ENCODE measurements at places on chromosomes 1 and 21.

DNA sequence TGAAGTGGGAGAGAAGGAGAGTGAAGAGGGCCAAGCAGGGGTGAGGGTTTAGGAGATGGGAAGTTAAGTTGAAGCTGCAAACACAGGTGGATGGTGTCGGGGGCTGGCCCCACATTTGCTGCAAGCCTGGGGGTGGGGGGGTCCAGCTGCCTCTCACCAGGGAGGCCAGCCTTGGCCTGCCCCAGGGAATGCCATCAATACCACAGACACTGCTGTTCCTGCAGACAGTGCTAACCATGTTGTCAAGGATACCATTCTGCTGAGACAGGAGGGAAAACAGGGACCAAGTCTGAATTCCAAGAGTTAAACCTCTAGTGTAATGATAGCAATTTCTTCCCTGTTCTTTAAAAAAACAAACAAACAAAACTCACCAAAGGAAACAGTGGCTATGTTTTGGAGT lies 8.0 kb downstream of the MECR start:
- no peak for DNase-seq

DNA sequence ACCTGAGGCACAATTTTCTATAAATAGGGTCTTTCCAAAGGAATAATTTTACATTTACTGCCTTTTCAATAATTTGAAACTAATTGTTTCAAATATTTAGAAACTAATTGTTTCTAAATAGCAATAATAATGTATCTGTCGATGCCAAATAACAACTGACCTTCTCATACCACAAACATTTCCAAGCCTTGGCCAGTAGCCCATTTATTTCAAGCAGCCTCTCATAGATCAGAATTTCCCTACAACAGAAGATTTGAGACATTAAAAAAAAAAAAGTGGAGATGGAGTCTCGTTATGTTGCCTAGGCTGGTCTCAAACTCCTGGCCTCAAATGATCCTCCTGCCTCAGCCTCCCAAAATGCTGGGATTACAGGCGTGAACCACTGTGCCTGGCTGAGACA lies 2.1 kb upstream of the GFI1 start:
- DNase-seq, result no peak

DNA sequence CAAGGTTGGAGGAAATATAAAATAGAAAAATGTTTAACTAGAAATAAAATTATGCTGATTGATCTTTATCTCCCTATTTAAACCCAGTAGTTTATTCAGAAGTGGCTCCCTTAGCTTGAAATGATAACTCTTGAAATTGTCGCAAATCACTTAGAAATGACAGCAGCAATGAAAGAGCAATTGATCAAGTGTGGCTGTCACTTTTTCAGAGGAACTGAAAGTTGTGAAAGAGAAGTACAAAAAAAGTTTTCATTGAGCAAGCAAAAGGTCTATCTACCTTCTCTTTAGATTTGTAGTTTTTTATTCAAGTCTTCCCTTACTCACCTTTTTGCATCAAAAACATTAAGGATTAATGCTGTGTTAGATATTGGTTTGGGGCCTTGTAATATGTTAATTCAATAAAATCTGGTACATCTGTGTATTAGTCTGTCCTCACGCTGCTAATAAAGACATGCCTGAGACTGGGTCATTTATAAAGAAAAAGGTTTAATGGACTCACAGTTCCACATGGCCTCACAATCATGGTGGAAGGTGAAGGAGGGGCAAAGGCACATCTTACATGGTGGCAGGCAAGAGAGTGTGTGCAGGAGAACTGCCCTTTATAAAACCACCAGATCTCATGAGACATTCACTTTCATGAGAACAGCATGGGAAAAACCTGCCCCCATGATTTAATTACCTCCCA lies 48.3 kb downstream of the LRRC8C start:
- no peak for DNase-seq

DNA sequence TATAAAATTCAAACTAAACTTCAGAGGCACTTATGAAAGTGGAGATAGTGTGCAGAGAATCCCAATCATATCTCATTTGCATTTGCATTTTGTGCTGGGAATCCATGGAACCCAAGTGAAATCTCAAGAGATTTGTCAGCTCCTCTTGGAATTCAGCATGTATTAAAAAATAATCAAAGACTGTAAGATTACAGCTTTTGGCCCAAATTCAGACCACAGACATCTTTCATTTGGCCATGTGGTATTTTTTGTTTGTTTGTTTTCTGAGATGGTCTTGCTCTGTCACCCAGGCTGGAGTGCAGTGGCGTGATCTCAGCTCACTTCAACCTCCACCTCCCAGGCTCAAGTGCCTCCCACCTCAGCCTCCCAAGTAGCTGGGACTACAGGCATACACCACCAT lies 3.8 kb upstream of the CACYBP start:
- DNase-seq, result no peak

DNA sequence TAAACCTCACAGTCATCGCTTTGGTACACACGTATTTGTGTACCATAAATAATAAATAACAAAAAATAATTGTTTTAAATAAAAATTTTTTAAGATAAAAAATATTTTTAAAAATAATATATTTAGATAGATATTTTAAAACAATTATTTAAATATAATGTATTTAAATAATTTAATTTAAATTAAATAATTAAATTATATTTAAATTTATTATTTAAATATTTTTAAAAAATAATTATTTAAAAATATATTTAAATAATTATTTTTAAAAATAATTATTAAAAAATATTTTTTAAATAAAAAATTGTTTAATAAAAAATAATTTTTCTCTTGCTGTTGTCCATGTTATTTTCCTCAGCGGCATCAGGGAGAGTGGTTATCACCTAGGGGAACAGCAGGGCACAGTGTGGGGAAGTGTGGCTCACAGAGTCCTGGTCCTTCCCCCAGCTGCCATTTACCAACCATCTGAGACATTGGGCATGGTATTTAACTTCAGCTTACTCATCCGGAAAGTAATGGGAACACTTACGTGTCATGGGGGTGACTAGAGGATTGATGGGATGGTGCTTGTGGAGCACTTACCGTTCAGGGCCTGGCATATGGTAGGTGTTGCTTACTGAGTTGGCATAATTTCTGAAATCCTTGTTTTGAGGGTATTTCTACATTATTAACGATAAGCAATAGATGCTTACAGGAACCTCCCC lies 92.9 kb upstream of the TSPAN2 start:
- no peak for DNase-seq

DNA sequence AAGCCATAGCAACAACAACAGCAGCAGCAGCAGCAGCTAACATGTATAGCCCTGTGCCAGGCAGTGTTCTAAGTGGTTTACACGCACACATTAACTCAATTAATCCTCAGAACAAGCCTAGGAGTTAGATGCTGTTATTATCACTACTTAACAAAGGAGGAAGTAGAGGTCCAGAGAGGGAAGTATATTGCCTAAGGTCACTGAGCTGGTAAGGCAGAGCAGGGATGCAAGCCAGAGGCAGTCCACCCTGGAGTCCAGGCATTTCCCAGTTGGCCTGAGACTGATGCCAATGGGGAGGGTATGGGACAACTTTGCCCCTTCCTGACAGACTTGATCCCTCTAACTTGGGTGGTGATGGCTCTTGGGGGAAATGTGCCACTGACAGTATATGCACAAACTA lies 6.8 kb downstream of the CDC14A start:
- DNase-seq, result no peak

DNA sequence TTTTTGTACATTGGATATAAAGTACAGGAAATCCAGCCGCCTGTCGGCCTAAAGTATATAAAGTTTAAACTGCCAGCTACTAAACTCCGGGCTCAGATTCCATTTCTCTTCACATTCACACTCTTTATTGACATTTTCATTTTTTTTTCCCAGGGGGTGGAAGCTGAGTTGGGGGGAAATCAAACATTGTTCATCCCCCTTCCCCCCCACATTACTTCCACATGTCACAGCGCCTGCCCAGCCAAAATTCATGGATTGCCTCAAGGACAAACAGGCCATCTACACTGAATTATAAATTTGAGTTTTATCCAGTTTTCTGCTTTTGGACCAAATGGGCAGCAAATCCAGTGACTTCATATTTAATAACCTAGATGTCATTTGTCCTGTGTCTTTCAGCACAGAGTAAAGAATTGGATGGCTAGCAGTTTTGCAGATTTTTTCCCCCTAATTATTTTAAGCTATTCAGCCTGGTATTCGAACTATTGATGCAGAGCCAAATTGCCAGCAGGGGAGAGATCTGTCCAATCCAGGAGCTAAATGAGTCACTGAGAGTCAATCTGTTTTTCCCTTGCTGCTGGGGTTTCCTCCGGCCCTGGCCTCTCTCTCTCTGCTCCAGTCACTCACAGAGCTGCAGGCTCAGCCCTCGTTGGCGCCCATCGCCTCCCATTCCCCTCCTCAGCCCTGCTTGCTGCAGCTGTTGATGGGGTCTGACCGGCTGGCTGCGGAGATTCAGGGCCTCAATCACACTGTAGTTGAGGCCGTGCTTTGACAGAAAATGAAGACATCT lies 98.0 kb downstream of the LMO4 start:
- no peak for DNase-seq

GRCh38 chr1:223704921-223705878 lies 7.1 kb upstream of the CAPN2 start:
- no peak for DNase-seq

- DNase-seq, result no peak
Measured at GRCh38 chr1:62012836-62013235, 181.8 kb upstream of the L1TD1 start.

DNA sequence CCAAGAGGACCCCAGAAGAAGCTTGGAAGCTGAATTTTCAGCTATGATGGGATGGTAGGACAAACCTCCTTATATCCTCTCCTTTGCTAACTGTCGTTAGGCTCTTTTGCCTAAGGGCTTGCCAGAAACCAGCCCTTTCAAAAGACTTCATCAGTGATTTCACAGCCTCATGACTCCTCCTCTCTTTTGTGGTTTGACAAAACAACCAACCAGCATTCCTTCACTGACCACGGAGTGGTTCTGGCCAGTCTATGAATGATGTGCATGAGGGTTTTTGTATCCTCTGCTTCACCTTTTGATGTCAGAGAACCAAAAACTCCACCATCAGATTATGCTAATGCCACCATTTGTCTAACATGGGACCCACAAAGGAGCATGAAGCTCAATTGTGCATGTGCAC lies 116.9 kb upstream of the COA6 start:
- no peak for DNase-seq

GRCh38 chr1:153400244-153400643 lies 9.4 kb upstream of the S100A8 start:
- no peak for DNase-seq

- DNase-seq, result no peak
Measured at GRCh38 chr1:220884981-220885918, 6.0 kb downstream of the HLX start.

- DNase-seq, result no peak
Measured at GRCh38 chr1:8722366-8722765, 95.1 kb downstream of the RERE start.

GRCh38 chr1:233127157-233127556 lies 168.4 kb downstream of the PCNX2 start:
- no peak for DNase-seq

GRCh38 chr1:200873671-200874397 lies 1.1 kb downstream of the GPR25 start:
- DNase-seq, result no peak

GRCh38 chr21:32182449-32182848 lies 96.4 kb downstream of the MIS18A start:
- DNase-seq, result no peak

DNA sequence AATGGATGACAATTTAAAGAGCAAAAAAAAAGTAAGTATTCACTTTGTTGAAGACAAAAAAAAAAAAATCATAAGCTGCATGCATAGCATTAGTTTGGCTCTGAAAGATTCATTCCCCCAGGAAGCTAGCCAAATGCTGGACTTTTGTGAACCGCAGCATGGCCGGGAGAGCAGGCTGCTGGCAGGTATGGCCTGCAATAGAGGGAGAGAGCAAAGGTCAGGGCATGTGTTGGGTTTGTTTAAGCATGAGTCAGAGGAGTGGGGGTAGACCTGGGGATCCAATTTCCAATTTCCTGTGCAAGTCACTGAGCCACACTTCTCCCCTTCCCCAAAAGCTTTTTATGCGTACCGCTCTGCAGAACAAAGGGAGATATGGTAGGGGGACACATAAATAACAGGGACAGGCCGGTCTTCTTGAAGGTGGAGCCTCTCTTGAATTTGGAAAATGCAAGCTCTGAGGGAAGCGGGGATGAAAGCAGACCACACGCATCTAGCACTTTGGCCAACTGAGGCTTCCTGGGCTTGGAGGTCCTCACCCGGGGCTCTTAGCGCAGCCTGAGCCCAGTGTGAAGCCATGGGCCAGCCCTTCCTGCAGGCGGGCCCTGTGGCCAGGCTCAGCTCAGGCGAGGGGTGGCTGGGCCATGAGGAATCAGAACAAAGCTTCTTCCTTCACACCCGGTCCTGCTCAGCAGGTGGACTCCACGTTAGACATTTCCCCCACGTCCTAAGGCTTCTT lies 171.1 kb downstream of the TOMM20 start:
- DNase-seq, result no peak

- DNase-seq, result peak; percentile 92
Measured at GRCh38 chr1:151909167-151910149, at the start of gene THEM4. Gene THEM4 (minus strand): TSS chr1:151909511. CDS start chr1:151909458, 53 bp downstream.

- DNase-seq, result no peak
Measured at GRCh38 chr1:185402930-185403329, 85.9 kb upstream of the IVNS1ABP start.

- DNase-seq, result no peak
Measured at GRCh38 chr1:42860339-42861013, 14.1 kb downstream of the ZNF691 start.

DNA sequence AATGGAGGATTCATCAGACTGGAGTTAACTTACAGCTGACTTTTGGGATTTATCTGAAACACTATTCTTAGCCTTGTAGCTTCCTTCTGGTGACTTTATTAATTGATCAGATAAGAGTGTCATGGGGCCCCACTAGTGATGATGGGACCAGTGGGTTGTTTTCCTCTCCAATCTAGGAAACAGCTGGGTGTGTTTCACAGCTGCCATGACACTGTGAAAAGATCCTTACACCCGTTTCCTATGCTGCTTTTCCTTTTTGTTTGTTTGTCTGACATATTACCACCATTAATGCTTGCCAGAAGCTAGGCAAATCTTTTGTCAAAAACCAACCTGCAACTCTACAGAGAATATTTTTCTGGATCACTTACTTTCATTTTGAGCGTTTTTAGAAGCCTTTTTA lies 86.2 kb downstream of the ZBTB18 start:
- DNase-seq, result no peak

- no peak for DNase-seq
Measured at GRCh38 chr1:121586369-121587229, 401.8 kb downstream of the SRGAP2C start.

- DNase-seq, result no peak
Measured at GRCh38 chr1:177863796-177864195, 106.1 kb downstream of the SEC16B start.

All from posterior cingulate gyrus (tissue), 11 donors.